ENCODE measurements at places on chromosomes 1 and 21.
A peak's percentile ranks its signal among the peaks of the same experiment; 100 is the strongest.

DNA sequence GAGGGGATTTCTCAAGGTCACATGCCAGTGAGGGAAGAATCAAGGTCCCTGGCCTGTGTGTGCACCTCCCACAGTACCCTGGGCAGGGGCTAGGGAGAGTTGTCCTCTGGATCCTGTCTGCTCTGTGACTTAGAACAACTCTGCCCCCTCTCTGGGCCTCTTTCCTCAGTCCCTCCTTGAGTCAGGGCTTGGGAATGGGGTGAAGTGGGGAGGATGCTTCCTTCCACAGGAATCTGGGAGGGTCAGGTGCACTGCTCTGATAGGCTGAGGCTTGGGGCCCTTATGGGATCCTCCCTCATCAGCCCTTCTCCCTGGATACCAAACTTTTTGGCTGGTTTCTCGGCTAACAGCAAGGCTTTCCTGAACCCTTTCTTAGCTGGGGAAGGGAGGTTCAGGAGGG lies 2.5 kb downstream of the TRNP1 start:
- DNase-seq = no peak

DNA sequence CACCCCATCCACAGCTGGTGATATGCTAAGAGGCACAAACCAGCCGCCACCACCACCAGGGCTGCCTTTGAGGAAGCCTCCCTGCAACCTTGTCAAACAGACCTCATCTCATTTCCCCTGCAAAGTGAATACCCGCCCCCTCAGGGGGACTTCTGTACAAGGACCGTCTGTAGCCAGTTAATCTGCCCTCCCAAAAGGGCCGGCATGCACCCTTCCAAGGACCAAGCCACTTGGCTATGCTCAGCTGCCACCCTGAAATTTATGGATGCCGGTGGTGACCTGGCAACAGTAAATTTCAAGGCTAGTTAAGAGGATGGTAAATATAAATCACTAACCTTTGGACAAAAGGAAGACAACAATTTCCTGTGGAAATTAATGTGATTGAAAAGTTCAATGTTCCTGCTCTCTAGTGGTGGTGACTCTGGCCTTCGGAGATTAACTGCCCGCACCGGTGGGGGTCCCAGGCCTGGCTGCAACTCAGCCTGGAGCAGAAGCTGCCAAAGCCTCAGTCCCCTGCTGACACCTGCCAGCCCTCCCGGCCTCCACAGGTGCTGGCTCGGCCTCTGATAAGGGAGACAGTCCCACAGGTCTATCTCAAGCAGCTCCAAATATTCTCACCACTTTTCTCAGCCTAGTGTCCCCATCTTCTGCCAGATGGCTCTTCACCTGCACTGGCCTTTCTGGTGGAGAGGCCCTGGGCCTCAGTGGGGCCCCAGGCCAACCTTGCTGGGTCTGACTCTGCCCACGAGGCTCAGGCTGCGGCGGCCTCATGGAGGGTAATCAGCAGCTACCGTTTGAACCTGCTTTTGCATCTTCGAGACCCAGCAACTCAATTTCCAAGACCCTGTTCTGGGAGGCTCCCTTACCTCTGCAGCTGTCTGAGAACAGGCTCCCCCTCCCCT lies 12.2 kb downstream of the TMEM53 start:
- no peak for DNase-seq

GRCh38 chr21:42404539-42404938 lies 837 bp downstream of the UBASH3A start:
- no peak for DNase-seq

DNA sequence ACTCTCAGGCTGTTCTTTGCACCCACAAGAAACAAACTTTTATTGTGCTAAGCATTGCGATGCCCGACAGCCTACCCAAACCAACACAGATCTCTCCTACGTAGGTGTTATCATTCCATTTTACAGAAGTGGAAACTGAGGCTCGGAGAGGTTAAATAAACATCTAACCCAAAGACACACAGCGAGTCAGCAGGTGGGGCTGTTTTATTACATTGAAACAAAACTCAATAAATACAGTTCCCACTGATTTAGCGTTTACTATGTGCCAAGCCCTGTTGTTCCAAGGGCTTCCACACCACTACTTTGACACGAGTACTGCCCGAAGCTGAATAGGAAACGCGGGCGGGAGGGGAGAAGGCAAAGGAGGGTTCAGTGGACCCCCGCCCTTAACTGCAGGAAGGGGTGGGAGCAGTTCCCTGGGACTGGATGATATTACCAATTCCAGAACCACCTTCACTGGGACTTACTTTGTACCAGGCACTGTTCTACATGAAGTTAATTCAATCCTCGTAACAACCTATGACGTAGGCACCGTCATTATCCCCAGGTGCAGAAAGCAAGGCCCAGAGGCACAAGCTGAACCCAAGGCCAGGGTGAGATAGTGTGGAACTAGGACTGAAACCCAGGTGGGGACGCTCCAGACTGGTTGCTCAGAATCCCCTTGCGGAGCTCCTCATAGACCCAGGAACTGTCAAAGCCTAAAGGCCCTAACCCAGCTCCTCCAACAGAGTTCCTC lies 19.3 kb upstream of the ALDH4A1 start:
- no peak for DNase-seq

DNA sequence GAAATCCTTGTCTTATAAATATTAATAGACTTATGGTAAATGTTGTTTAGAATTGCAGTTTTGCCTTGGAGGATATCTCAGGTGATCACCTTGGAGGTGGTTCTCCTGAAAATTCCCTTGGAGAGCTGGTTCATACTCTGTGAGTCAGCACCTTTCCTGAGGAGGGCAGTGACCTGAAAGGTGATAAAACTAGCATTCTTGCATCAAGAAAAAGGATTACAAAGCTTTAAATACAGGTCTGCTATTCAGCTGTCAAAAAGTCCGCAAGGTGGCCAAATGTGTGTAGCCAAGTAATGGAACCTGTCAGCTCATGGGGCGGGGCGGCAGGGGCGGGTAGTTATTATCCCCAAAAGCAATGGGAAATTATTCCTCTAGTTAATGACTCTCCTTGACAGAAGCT lies 52.8 kb upstream of the EDARADD start:
- DNase-seq = no peak

DNA sequence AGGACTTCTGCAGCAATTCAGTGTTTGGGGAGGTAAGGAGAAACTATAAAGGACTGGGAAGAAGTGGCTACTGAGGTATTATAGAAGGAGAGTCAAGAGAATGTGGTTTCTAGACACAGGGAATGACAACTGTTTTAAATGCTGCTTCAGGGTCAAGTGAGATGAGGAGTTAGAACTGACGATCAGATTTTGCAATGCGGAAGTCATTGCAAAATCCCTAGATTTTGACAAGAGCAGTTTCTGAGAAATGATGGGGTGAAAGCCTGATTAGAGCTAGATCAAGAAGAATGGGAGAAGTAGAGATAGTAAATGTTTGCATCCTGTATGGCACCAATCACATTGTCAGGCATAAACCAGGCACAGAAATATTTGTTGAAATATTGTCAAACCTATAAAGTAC lies 4.7 kb upstream of the TSNAX start:
- DNase-seq = no peak

DNA sequence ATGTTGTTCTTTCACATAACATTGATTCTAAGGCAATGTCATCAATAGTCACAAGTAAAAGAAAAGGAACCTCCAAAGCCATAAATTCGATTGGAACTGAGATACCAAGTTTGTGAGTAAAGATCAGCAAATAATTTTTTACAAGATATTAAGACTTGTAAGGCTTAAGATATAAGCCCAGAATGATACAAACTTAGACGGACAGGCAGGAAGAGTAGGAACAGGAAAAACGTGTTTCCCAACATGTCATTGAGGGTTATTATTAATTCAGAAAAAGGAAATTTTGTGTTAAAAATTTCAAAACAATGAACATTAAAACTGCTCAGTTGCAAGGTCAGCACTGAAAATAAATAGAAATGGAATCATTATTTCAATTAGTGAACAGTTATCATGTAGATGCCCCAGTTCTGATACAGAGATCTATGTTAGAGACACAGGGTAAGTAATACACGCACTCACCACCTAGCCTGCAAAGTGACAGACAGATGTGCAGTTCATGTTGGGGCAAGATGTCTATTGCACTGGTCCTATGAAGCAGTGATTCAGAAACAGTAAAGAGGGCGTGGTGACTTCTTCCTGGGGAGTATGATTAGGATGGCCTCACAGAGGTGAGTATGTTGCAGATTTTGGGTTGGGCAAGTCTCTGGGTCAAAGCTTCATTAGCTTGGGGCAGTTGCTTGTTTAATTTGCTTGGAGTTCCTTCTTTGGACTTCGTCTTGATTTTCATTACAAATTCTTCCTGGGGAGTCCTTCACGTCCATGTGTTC lies 284.4 kb downstream of the SETD4 start:
- DNase-seq = no peak

- DNase-seq = no peak
Observed at GRCh38 chr1:202713110-202713509, 2.9 kb upstream of the SYT2 start.

DNA sequence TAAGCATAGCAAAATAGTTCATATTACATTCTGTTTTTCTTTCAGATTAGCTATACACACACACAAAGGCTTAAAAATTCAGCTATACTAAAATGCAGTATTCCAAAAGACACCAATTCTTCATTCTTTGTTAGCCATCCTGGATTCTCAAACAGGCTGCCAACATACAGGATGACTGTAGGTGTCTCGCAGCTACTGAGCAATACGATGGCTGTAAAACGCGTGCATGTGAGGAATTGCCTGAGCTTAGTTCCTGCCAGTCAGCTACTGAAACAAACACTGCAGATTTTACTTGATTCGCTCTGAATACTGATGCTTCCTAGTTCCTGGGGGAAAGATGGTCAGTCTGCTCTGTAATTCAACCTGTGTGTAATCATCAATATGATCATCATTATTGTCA lies 24.7 kb upstream of the HMGN1 start:
- peak; percentile 11 for DNase-seq

- DNase-seq = no peak
Observed at GRCh38 chr1:115771847-115772457, 3.4 kb upstream of the CASQ2 start.

DNA sequence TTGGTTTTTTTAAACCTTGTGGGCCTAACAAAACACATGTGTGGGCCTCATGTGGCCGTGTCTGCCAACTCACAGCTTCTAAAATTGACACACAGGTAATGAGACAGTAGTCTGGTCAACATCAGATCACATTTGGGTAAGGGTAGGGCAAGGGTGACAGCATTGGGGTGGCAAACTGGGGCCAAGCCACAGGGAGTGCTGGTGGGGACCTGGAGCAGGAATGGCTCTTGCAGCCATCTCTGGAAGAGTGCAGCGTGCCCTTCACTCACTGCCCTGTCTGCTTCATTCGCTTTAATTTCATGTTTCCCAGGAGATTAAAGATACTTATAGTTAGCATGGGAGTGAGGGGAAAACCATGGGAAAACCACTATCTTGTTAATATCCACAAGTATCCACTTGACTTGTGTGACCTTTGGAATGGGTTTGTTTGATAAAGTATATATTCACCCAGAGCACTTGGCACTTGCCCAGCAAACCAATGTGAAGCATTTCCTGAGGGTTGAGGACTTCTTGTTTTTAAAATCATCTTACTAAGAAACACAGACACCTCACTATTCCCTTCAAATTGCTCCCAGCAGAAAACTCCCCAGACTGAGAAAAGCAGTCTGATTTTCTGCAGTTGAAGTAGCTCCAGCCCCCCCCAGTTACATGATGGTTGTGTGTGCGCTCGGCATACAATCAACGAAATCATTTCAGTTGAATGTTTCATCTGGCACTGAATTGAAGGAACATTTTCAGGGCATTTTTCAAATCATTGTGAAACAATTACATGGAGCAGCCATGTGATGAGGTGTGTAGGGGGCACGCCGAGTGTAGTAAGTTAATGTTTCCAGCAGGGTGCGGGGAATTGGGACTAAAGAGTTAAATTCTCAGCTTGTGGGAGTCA lies 175.7 kb downstream of the VPS13D start:
- no peak for DNase-seq

DNA sequence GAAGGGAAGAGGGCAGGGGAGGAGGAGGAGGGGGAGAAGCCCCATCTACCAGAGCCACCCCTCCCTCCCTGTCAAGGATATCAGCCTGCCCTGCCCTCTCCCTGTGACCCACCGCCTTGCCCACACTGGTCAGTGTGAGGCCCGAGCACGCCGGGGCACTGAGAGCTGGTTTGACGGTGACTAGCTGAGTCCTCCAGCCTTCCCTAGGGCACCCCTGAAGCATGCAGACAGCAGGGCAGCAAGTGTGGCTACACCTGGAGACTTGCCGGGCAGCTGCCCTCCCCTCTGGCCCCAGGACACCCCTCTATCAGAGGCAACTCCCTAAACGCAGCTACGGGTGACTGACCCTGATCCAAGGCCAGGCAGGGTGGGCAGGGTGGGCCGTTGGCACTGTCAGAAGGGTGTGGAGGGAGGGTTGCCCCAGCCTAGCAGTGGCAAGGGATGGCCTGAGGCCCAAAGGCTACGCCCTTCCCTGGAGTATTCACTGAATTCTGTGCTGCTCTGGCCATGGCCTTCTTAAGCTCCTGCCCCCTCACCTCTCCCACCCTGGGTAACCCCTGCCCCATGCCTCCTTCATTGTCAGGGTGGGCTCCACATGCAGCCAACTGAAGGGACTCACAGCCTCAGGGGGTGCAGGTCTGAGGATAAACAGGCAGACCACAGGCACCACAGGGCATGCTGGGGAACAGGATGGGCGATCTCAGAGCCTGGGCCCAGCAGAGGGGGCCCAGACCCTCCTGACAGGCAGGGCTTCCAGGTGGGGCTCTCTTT lies 19.6 kb downstream of the WNT9A start:
- no peak for DNase-seq

GRCh38 chr1:46479744-46480350 lies 9.8 kb upstream of the DMBX1 start:
- DNase-seq = no peak

DNA sequence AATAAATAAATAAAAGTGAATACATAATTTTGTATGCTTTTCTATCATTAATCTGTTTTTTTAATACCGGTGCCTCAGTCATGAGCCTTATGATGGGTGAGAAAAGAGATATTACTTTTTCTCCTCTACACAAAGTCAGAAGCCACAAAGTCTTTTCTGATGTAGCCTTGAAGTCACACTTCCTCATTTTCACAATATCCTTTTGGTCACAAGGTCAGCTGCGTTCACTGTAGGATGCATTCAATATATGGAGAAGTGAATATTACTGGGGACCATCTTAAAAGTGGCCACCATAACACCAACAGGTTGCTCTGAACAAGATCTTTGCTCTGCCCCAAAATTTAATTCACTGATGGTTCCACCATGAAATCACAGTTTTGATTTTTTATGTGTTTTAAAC lies 83.3 kb upstream of the TNR start:
- DNase-seq = no peak

GRCh38 chr1:153906396-153906795 lies 16.4 kb downstream of the GATAD2B start:
- no peak for DNase-seq

- DNase-seq = peak; percentile 24
Observed at GRCh38 chr1:20440785-20441200, 45.2 kb downstream of the CAMK2N1 start.

GRCh38 chr1:24437631-24438396 lies 22.2 kb downstream of the NIPAL3 start:
- DNase-seq = no peak

- no peak for DNase-seq
Observed at GRCh38 chr1:180623579-180624347, 8.1 kb upstream of the XPR1 start.
